NCI-H460 (cell line): ENCODE measurements at places on chromosomes 4 and X. TPM values are rescaled to one million over a fixed set of nuclear protein-coding genes. Genes with fewer than 3 reads are reported as not detected.

Gene VSIG4
- total RNA-seq, result not detected in 2 replicates

Gene PTCHD1
- 4.0 and 4.7 TPM in 2 replicates for total RNA-seq

Gene FSTL5
- total RNA-seq, result 0.02 TPM in 1 of 2 replicates, not detected in the other

Gene ZNF827
- 4.1 and 5.5 TPM in 2 replicates for total RNA-seq

Gene FGF13
- total RNA-seq, result 50.3 and 55.3 TPM in 2 replicates

Gene FGG
- total RNA-seq, result 5.6 and 5.8 TPM in 2 replicates

Gene SSX4B
- not detected in 2 replicates for total RNA-seq

Gene SHISA3
- 0.58 and 0.72 TPM in 2 replicates for total RNA-seq

Gene ZNF674
- 7.8 and 8.3 TPM in 2 replicates for total RNA-seq

Gene TRIML2
- total RNA-seq, result 34.9 and 56.7 TPM in 2 replicates

Gene CT45A10
- total RNA-seq, result not detected in 2 replicates

Gene MAGEA4
- total RNA-seq, result not detected in 2 replicates

Gene ASMT
- not detected in 2 replicates for total RNA-seq

Gene RS1
- not detected in 2 replicates for total RNA-seq

Gene CT45A1
- not detected in 2 replicates for total RNA-seq

Gene MAPK10
- 0.10 and 0.32 TPM in 2 replicates for total RNA-seq

Gene IKBKG
- total RNA-seq, result 33.2 and 37.9 TPM in 2 replicates

Gene ASB9
- total RNA-seq, result 24.5 and 28.4 TPM in 2 replicates

Gene NLGN4X
- total RNA-seq, result not detected in 2 replicates

Gene MSN
- total RNA-seq, result 238 and 251 TPM in 2 replicates

Gene POLN
- total RNA-seq, result 0.50 and 0.75 TPM in 2 replicates

Gene GAGE1
- not detected in 2 replicates for total RNA-seq

Gene CXCL13
- not detected in 2 replicates for total RNA-seq

Gene GPR119
- total RNA-seq, result not detected in 2 replicates

Gene SLITRK4
- 95.2 and 109 TPM in 2 replicates for total RNA-seq

Gene GAGE10
- total RNA-seq, result not detected in 2 replicates

Gene EDA
- total RNA-seq, result 0.46 and 0.67 TPM in 2 replicates

Gene CDS1
- total RNA-seq, result 0.32 TPM in 2 replicates

Gene SLC10A6
- total RNA-seq, result not detected in 2 replicates

Gene ACE2
- total RNA-seq, result 0.12 and 0.55 TPM in 2 replicates

Gene NIPAL1
- total RNA-seq, result 2.0 and 3.0 TPM in 2 replicates

Gene TACR3
- not detected in 2 replicates for total RNA-seq

Gene AWAT2
- total RNA-seq, result not detected in 2 replicates

Gene TBC1D9
- 7.0 and 7.5 TPM in 2 replicates for total RNA-seq

Gene TMEM271
- total RNA-seq, result not detected in 2 replicates

Gene MED28
- 7.4 and 9.2 TPM in 2 replicates for total RNA-seq

Gene NKX6-1
- 0.97 and 2.0 TPM in 2 replicates for total RNA-seq

Gene SPANXA2
- total RNA-seq, result not detected in 2 replicates

Gene STATH
- not detected in 2 replicates for total RNA-seq

Gene PDK3
- 9.5 and 10.9 TPM in 2 replicates for total RNA-seq

Gene CXCL8
- 1,552 and 1,559 TPM in 2 replicates for total RNA-seq
